ENCODE measurements at places on chromosomes 2 and 18.

GRCh38 chr2:149877913-149878312 lies 290.3 kb upstream of the MMADHC start:
- no peak for DNase-seq

DNA sequence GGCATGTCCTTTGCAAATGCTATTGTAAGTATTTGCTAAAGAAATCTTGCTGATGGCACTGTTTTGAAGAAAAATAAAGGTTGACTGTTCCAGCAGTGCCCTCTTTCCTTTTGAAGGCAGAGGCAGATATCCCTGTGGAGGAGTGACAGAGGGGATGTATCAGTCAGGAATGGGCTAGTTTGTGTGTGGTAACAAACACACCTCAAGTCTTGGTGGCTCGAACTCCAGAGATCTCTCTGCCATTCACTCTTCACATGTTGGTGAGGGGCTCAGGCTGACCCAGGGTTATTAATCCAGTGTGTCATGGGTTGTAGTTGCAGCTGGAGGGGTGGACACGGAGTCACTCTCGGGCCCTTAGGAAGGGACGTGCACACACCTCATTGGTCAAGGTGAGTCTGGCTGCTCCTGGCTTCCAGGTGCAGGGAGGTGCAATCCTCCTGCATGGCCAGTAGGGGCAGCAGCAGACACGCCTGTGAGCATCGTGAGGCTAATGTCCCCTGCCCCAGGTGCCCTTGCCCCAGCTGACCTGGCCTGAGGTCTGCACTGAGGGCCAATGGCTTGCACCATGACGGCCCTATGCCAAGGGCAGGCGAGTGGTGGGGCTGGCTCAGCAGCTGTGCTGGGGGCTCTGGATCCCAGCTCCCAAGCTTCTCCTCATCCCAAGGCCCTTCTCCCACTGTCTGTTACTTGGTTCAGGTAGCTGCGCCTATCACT lies 146.5 kb downstream of the ASB1 start:
- peak; percentile 24 for DNase-seq

DNA sequence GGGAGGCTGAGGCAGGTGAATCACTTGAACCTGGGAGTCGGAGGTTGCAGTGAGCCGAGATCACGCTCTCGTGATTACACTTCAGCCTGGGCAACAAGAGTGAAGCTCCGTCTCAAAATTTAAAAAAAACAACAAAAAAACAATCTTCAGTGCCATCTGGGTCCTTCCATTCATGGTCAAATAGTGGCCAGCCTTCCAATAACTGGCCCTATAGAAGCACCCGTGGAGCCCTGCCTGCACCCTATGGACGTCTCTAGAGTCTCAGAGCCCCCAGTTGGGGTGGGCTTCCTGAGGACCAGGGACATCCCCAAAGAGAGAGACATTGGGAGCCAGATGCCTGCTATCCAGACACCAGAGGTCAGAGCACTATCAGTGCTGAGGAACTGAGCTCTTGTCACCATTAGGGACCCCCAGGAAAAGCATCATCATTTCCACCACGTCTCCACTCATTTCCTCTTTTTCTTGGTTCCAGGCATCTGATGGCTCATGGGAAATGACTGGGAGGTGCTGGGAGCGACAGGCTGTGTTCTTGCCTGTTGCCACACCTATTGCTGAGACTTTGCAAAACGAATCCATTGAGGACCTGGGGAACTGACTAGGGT lies 9.4 kb downstream of the NEU2 start:
- DNase-seq: no peak

- no peak for DNase-seq
Measured at GRCh38 chr2:111157071-111157661, 36.5 kb downstream of the BCL2L11 start.

DNA sequence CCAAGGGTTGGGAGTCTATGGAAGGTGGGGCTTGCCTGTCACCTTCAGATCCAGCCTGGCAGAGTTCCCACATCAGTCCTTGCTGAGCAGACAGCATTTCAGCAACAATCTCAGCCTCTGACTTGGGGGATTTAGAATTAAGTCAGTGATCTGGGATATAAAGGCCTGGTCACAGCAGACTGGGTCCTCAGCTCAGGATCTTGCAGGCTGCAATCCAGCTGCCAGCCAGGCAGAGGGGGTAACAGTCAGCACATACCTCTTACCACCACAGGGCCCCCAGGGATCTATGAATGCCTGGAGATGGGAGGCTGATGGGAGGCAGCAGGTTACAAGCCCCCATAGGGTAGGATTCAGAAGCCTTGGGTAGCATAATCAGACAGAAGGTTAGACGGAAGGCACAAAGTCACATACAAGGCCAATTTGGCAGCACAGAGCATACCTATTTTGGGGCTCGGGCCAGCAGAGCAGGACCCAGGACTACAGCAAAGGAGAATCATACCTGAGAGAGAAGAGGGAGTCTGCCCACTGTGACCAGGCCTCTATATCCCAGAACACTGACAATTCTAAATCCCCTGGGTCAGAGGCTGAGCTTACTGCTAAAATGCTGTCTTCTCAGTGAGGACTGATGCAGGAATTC lies 163.5 kb downstream of the MTCL1 start:
- DNase-seq: no peak

GRCh38 chr2:9815844-9816279 lies 27.4 kb upstream of the TAF1B start:
- no peak for DNase-seq

GRCh38 chr2:199710551-199710950 lies 140.4 kb downstream of the FTCDNL1 start:
- no peak for DNase-seq

DNA sequence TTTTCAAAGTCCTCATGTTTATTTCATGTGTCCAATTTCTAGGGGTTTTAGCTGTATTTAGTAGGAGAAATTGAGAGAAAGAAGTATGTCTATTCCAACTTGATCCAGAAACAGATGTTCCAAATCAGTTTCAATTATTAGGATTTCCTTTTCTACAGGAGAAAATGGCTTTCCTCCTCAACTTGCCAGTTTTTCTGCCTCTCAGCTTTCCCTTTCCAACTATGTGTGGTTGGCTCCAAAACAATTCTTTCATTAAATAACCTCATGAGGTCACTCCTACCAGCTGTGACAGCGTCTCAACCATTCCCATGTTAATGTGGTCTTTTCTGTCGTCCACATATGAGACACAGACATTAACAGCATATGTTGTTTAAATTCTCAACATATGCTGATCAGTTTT lies 13.1 kb downstream of the XIRP2 start:
- no peak for DNase-seq

DNA sequence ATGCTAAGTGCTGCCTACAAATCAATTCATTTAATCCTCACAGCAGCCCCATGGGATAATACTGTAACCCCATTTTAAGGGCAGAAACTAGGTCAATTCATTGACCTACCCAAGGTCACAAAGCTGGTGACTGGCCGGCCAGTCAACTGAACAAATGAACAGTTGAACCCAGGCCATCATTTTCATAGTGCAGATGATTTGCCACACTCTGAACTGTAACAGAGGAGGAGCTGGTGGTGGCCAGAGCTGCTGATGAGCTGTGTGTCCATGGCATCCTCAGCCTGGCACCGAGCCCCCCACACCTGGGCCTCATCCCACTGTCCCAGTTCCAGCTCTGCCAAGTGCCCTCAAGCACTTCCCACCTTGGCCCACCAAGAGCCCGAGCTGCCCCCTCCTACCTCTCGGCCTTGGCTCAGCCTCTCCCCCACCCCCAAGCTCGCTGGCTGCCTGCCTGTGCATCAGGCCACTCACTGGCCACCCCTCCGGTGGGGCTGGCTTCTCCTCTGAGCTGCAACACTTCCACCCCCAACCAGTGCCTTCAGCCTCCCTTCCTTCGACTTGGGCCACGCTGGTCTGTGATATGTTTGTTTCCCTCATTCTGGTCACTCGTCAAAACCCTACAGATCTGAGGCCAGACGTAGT lies 58.4 kb downstream of the ATOH8 start:
- DNase-seq: peak; percentile 12

DNA sequence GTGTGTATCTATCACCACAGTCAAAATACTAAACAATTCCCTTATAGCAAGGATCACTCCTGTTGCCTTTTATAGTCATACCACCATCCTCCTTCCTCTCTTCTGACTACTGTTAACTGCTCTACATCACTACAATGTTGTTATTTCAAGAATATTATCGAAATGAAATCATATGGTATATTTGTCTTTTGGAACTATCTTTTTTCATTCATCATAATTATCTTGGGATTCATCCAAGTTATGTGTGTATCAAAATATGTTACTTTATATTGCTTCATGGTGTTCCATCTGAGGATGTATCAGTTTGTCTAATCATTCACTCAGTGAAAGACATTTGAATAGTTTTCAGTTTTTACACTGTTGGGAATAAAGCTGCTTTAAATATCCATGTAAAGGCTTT lies 1423.0 kb upstream of the PIK3C3 start:
- DNase-seq: no peak

DNA sequence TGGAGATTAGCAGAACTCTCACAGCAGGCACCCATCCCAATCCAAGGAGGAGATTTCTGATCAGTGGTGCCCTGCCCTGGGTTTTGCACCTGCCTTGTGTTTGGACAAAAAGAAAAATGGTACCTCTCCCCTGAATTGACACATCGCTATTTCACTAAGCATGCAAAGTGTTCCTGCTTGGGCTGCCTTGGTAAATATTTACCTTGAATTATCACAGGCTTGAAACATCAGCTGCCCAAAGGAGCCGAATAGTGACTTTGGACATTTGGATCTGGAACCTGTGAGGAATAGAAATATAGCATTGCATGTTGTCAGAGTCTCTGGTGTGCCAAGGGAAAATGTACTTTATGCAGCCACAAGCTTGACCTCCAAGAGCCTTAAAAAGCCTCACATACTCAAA lies 926.4 kb upstream of the FANCL start:
- DNase-seq: no peak

DNA sequence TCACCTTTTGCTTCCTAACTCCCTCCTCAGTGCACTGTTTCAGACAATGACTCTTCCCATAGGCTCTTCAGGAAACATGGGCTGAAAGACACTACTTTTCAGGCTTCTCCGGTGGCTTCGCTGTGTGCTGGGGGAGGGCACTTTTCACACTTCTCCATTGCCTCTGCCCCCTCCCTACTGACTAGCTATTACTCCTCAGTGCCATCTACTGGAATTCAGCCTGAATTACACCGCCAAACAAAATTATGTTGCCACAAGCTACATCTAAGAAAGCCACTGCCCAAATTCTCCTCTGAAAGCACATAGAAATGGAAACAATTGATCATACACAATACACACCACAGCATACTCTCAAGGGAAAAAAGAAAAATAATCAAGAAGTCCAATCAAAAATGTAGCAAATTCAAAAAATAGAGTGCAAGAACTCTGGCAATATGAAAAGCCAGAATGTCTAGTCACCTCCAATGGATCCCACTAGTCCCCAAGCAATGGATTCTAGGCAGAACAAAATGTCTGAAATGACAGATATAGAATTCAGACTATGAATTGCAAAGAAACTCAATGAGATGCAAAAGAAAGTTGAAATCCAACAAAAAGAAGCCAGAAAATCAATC lies 1139.4 kb upstream of the GYPC start:
- DNase-seq: no peak

GRCh38 chr2:104867813-104868504 lies 14.0 kb downstream of the POU3F3 start:
- DNase-seq: no peak

DNA sequence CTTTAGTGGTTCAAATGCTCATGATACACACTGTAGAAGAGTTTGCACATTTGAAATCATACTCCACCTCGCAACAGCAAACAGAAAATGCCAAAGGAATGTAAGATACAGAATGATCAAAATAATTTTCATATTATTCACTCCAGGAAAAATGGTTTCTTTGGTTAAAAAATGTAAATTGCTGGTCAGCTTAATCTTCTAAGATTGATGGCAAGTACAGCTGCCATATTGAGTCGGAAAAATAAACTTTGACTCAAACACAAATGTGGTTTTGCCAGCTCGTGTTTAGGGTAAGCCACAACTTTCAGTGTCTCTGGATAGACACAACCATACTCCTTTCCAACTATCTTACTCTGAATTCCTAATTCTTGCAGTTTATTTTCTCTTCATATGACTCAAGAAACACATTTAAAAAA lies 154.9 kb upstream of the SMIM21 start:
- DNase-seq: no peak

GRCh38 chr18:23499291-23499781 lies 4.0 kb upstream of the RMC1 start:
- no peak for DNase-seq

- DNase-seq: no peak
Measured at GRCh38 chr2:233468047-233468740, 98.4 kb downstream of the USP40 start.

Measured in activated CD4-positive, alpha-beta memory T cell treated with anti-CD3 and anti-CD28 coated beads, Interleukin-2, amount 10 ng/mL, durations not matched to agents 7 days and 5 days (primary cell).